ENCODE measurements at places on chromosomes 11 and 22.

- DNase-seq, result no peak
Measured at GRCh38 chr11:45096636-45097035, 49.8 kb upstream of the PRDM11 start.

DNA sequence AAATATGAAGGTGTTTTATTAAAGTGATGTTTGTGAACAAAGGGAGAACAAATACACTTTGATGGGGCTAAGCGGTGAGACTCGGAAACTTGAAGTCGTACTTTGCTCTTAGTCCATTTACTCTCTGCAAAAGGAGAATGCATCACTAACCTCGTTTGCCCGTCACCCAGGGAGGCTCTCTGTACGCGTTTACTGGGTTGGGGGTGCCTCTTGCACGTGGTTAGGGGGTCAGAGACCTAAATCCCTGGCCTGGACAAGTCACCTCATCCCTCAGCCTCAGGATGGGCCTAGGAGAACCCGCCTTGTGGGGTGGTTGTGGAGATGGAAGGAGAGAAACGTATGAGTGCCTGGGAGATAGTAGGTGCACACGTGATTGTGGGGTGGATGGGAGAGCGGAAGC, 803 bp upstream of the IFT27 start:
- DNase-seq, result no peak

DNA sequence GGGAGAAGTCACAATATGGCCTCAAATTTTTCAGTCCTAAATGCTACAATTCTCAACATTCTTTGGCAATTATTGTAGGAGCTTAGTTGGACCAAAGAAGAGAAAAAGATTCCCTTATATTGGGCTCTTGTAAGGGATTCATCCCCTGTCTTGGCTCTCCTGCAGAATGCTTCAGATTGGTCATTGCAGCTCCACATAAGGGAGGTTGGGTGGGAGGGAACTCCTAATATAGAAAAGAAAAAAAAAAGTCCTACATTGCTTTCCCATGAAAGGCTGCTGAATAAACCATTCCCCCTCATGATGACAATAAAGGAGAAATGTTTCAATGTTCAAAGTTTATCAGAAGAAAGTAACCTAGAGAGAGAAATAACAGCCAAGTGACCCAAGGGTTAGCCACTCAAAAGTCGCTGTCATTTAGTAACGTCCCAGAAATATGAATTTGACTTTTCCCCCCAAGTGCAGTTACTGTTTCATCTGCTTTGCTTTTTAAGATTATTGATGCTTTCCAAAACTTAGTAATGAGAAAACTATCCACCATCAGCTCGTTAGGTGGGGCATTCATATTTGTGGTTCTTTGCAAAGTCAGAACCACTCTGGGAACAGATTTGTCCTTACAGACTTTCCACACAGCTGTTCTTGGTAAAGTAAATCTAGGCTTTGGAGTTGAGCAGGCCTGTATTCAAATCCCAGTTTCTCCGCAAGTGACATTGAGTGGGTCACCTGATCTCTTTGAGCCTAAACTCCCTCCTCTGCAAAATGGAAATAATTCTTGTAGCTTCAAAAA, 5.0 kb upstream of the SLC1A2 start:
- no peak for DNase-seq

GRCh38 chr11:60282286-60282685, 1.8 kb downstream of the MS4A4A start:
- DNase-seq, result no peak

GRCh38 chr11:58837707-58838388, 6.7 kb downstream of the GLYATL2 start:
- no peak for DNase-seq

DNA sequence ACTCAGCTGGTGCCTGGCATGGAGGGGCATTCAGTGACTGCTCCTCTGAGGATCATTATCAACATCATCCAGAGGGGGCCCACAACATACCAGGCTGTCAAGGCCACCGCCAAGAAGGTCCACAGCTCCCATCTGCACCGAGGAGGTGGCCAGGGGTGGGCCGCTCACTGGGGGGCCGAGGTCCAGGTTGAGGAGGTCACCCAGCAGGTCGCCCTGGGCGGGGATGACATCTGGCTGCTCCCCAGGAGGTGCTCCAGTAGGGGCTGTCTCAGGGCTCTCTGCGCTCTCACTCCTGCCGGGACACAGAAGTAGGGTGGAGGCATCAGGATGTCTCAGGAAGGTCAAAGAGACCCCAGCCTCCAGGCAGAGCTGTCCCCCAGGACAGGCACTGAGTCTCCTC, 25.1 kb upstream of the RASL10A start:
- no peak for DNase-seq

GRCh38 chr11:126700768-126701519, 299.6 kb downstream of the KIRREL3 start:
- DNase-seq, result peak; percentile 61

DNA sequence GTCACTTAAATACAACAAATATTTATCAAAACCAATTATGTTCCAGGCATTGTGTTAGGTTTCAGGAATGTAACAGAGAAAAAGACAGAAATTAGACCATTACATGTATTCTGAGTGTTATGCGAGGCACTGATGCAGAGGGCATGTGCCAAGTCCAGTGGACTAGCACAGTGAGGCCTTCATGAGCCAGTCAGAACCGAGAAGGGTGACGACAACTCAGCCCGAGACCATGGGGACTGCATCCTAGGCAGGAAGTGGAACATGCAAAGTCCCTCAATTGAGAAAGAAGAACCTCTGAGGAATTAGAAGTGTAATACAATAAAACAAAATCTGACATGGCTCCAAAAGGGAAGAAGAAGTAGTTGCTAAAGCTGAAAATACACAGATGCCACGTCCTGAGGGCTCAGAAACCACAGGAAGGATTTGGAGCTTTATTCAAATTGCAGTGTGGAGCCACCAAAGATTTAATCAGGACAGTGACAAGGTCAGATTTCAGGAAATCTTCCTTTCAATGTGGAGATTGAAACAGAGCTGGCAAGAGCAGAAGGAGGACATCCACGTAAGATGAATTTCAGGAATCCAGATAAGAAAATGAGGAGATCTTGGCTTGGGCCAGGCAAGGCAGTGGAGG, 529.6 kb downstream of the NTM start:
- DNase-seq, result no peak

GRCh38 chr11:78179459-78180071, 8.9 kb downstream of the KCTD21 start:
- no peak for DNase-seq

GRCh38 chr11:114171257-114172054, 111.9 kb downstream of the ZBTB16 start:
- no peak for DNase-seq

DNA sequence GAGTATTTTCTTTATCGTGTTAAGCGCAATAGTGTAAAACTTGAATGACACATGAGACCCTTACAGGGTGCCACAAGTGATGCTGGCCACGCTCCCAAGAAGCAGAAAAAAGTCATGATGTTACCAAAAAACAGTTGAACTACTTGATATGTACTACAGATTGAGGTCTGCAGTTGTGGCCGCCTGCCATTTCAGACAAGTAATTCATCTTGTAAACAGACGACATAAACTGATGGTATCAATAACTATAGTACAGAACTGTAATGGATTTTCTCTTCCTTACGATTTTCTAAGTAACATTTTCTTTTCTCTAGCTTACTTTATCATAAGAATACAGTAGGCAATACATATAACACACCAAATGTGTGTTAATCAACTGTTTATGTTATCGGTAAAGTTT, 5.5 kb downstream of the CD59 start:
- no peak for DNase-seq

DNA sequence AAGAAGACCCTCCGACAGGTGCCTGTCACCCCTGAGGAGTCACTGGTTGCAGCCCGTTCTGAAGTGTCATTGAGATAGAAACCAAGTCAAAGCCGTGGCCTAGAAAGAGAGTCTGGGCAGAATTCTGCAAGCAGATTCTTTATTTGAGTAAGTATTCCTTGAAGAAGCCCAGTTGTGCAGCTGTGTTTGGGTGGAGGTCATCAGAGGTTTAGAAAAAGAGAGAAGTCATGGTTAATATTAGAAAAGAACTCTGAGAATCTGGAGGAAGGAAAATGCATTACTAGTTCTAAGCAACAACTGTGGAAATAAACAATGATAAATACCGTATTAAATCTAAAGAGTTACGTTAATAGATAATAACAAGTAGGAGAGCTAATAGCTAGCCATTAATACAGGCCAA, 118.8 kb upstream of the KIRREL3 start:
- DNase-seq, result no peak

DNA sequence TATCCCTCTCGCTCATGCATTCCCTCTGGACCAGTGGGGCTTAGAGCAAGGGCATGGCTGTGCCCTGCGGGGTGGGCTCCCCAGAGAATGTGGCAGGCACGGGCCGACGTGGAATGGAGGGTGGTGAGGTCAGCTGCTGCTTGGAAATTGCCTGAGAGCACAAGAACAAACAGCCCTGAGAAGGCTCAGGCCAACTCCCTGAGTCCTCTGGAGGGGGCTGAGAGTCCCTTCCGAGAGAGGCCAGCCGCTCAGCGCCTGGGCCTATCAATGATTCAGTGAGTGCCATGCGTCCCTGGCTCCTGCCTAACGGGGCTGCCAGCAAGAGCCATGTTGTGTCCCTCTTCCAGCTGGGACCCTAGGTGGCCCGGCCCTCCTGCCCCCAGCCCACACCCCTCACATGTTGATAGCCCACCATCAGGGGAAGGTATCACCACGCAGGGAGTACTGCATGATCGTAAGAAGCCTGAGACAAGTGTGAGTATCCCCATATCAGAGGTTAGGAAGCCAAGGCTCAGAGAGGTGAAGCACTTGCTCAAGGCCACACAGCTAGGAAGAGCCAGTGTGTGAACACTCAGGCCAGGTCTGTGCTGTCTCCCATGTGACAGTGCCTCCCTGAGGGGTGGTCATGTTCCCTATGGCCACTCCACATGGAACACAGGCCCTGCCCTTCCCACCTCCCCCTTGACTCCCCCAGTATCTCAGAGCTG, 55.8 kb downstream of the NECTIN1 start:
- DNase-seq, result no peak

DNA sequence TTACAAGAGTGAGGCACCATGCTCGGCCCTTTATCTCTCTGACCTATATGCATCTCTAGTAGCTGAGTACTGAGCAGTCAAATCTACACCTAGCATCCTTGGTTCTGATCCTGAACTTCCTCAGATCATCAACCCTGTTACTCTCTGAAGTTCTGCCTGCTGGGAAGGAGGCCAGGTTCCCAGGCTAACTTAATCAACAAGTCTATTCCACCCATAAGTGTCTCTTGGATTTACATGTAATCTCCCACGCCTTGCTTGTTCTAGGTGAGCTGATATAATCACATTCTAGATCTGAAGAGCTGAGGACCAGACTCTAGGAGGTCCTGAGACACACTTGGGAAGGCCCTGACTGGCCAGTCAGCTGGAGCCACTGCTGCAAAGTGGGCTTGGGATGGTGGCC, 22.1 kb downstream of the CABP7 start:
- no peak for DNase-seq

- DNase-seq, result no peak
Measured at GRCh38 chr11:131692961-131693360, 322.5 kb downstream of the NTM start.

DNA sequence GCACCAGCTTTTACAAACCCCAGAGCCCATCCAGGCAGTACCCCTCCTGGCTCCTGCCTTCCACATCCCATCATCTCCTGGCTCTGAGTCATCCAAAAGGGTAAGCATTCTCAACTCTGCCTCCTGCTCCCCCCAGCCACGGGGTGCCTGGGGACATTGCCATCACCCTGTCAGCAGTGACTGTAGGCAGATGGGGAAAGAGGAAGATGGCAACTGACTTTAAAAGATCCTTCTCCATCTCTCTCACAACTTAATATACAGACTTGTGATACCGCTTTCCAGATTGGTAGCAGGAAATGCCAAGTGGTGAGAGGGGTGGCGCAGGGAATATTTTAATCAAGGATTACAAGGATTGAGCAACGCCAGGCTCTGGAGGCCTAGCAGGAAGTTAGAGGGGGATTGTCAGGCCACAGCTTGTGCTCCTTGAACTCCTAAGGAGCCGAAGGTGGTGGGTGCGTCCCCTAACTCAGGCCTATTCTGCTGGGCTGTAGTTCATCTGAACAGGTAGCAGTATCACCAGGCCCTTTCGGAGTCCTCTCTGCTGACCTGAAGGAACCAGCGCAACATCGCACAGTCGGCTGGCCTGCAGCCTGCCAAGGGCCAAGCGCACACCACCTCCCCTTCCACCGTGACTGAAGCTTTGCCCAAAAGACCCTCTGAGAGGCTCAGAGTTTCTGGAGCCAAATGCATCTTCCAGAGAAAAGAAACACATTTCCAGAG, 83.3 kb downstream of the ZC3H12C start:
- DNase-seq, result no peak

DNA sequence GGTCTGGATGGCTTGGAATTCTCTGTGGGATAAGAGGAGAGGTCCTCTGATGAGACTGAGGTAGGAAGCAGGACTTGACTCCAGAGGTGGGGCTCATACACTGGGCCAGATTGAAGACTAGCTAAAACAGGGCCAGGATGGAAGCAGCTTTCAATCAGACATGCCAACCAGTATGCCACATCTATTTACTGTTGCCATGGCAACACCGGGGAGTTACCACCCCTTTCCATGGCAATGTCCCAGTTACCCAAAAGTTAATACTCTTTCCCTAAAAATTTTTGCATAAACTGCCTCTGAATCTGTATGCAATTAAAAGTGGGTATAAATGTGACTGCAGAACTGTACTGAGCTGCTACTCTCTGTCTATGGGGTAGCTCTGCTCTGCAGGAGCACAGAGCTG, 247.5 kb upstream of the ZBED5 start:
- DNase-seq, result no peak

DNA sequence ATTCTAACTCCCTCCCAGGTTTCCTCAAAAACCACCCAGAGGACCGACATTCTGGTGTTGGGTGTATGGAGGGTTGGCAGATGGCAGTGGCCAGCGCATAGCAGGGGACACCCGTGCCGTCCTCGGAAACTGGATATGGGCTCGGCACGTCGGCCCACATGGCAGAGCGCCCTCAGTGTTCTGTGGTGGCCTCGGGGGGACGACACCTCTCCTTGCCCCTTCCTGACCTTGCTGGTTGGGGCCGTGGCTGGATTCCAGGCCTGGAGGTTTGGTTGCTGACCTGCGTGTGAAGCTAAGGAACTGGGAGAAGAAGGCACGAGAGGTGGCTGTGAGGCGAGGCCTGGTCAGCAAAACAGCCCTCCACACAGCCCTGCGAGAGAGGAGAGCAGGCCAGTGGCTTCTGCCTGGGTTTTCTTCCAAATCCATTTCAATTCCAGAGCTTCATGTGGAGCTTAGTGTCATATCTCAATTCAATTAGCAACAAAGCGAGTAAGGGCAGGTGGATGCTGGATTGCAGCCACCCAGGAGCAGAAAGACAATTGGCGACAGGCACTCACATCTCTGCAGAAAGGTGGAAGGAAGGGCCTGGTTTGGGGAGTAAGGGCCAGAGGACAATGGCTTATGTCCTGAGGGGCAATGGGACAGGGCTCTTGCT, 478.4 kb downstream of the BRD1 start:
- no peak for DNase-seq

- DNase-seq, result peak; percentile 61
Measured at GRCh38 chr11:7657306-7658025, 15.8 kb downstream of the CYB5R2 start.

GRCh38 chr11:68049509-68050370, 10.9 kb downstream of the TCIRG1 start:
- DNase-seq, result no peak

DNA sequence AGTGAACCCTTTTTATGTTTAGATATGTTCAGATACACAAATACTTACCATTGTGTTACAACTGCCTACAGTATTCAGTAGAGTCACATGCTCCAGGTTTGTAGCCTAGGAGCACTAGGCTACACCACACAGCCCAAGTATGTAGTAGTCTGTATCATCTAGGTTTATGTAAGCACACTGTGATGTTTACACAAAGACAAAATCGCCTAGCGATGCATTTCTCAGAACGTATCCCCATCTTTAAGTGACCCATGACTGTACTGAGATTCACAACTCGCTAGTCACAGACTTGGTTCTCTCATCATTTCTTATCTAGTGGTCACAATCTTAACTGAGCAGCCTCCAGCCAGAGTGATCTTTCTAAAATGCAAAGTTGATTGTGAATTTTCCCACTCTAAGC, 119.2 kb downstream of the RASSF10 start:
- no peak for DNase-seq
